ENCODE measurements at places on chromosomes 4 and X. TPM values are rescaled to one million over a fixed set of nuclear protein-coding genes. Genes with fewer than 3 reads are reported as not detected.

DNA sequence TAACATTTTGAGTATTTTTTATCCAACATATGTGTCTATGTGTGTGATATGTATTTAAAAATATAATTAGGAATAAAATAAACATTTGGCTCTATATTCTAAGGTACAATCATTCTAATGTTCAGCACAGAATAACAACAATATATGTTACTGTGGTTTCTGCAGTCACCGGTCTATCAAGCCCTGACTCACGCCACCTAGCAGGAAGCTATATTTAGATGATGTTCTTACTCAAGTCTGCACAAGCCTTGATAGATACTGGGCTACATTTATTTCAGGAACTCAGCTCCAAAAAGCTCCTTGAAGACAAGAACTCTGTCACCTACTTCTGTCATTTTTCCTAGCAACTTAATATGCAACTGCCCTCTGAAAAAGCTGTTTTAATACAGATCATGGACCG, 152.0 kb upstream of the FTHL17 start:
- no peak for DNase-seq

Gene COL25A1
- total RNA-seq: not detected

Gene TSR2
- total RNA-seq: 24.4 TPM

GRCh38 chr4:61400439-61401038, 200.4 kb downstream of the ADGRL3 start:
- DNase-seq: no peak

GRCh38 chr4:189090174-189090814, 850.4 kb upstream of the FRG1 start:
- DNase-seq: no peak

DNA sequence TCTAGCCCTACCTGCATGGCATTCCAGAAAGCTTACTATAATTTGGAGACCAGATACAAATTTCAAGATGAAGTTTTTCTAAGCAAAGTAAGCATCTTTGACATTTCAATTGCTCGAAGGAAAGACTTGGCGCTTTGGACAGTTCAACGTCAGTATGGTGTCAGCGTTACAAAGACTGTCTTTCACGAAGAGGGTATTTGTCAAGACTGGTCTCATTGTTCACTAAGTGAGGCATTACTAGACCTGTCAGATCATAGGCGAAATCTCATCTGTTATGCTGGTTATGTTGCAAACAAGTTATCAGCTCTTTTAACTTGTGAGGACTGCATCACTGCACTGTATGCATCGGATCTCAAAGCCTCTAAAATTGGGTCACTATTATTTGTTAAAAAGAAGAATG, 17.6 kb downstream of the THAP9 start:
- DNase-seq: no peak

DNA sequence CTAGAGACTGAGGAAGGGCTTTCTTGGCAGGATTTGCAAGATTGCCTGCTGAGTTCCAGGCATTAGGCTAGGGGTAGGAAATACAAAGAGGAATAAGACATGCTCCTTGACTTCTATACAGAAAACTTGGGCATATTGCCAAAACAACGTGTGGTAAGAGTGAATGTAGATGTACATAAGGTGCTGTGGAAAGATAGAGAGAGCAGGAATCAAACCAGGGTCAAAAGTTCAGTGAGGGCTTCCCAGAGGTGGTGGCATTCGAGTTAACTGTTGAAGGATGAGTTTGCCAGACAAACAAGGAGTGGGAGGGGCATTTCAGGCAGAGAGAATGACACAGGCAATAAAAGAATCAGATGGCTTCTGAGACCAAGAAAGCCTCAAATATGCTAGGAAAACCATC, 187.9 kb downstream of the KDR start:
- no peak for DNase-seq

GRCh38 chr4:10832806-10833628, 148.4 kb upstream of the CLNK start:
- DNase-seq: no peak

- no peak for DNase-seq
Observed at GRCh38 chr4:138522366-138522765, 280.2 kb upstream of the SLC7A11 start.

Gene SRPX
- total RNA-seq: not detected

GRCh38 chr4:113677325-113677724, 84.2 kb downstream of the CAMK2D start:
- no peak for DNase-seq

DNA sequence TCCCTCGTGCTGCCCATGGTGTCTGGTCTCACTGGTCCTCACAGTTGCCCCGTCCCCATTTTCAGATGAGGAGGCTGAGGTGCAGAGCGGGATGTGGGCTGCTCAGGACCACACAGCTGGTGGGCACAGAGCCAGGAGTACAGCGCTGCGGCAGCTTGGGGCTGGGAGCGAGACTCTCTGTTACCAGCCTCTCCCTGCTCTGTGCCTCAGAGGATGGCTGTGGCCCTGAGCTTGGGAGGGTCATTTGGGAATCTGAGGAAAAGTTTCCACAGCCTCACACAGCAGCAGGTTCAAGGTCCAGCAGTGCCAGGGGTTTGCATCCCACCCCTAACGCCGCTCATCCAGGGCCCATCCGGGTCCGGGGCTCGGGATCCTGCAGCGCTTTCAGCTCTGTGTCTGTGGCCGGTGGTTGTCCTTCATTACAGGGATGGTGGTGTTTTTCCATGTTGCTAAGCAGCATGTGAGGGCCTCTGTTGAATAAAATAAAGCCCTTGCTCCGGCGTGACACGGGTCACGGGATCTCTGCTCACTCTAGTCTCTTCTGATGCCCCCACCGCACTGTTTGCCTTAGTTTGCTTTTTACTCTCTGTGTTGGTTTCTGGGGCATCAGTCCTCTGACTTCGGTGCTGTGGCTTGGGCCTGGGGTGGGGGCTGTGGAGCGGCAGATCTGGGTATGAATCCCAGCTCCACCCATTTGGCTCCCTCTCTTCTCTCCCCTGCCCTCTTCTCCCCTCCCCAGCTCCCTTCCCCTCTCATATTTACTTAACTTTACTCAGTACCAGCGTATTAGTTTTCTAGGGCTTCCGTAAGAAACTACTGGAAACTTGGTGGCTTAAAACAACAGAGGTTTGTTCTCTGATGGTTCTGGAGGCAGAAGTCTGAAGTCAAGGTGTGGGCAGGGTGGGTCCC, 6.5 kb downstream of the WFS1 start:
- DNase-seq: no peak

DNA sequence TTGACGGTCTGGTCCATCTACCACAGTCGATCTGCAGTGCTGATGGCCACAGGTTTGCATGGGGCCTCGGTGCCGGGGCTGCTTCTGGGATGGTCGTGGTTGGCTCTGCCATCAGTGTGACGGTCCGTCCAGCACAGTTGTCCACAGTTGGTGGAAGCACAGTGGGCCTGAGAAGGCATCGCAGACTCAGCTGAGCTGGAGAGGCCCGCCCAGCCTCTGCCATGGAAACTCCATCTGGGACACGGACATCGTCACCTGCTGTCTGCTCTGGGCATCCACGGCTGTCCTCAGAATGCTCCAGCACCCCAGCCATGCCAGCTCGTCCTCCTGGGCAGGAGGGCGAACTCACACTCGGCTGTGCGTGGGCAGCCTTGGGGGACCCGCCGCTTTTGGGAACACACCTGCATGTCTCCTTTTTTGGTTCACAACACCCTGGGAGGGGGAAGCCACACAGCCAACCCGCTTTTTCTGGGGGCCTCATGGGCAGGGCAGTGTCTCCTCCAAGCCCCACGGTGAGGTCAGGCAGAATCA, 33.0 kb downstream of the ABLIM2 start:
- no peak for DNase-seq

DNA sequence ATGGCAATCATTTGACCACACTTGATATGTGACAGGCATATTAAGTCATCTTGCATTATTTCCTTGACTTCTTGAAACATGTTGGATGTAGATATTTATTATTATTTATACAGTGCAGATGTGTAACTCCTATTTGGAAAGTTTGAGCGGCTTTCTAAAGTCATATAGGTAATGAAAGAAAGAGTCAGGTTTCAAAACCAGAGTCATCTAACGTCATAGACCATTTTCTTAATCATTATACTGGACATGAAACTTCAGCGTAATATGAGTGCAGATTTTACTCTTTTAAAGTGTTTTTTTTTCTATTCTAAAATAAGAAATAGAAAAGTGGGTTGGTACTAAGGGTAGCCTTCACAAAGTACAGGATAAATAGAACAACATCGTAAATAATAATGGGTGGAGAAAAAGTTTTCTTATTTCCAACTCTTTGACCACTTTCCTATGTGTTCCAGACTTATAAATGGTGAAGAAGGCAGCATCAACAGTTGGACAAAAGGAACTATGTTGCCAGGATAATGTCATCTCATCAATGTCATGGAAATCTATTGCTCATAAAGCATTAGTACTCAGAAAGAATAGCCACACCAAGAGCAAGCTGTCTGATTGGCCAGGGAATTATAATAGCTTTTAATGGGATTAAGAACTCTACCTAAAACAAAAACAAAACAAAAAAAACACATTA, 108.0 kb upstream of the PCDH18 start:
- no peak for DNase-seq

DNA sequence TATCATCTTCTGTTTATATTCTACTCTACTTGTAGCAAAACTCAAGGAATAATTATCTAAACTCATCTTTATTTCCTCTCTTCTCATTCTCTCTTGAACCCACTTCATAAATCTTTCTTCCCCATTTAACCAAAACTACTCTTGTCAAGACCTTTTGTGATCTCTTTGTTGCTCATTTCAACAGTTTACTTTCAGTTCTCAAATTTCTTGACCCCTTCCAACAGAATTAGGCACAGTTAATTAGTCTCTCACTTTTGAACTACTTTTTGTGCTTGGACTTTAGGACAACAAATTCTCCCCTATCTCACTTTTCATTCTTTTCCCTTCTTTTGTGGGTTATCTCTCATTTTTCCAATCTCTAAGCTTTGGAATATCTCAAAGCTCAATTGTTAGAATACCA, 27.4 kb upstream of the CAMK2D start:
- DNase-seq: no peak

DNA sequence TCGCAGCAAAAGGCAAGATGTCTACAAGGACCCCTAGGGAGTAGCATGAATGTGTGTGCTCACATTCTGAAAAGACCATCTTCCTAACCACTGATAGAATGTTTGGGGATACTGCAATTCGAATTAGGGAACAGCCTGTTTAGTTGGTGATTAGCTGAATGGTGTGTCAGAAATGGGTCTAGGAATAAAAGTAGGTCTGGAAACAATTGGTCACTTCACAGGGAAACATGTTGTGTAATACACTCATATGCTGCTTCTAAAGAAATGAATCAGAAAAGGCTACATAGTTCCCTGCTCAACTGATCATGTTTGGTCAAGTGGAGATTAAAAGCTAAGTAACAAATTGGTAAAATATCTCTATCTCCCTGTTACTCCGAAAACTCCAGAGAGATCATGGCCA, 2362.4 kb upstream of the TENM3 start:
- no peak for DNase-seq

GRCh38 chr4:3765271-3766035, 732 bp upstream of the ADRA2C start:
- DNase-seq: no peak

Gene PCDH18
- total RNA-seq: not detected

Gene SPANXN4
- not detected for total RNA-seq

GRCh38 chrX:34764852-34765361, 107.8 kb upstream of the TMEM47 start:
- no peak for DNase-seq

DNA sequence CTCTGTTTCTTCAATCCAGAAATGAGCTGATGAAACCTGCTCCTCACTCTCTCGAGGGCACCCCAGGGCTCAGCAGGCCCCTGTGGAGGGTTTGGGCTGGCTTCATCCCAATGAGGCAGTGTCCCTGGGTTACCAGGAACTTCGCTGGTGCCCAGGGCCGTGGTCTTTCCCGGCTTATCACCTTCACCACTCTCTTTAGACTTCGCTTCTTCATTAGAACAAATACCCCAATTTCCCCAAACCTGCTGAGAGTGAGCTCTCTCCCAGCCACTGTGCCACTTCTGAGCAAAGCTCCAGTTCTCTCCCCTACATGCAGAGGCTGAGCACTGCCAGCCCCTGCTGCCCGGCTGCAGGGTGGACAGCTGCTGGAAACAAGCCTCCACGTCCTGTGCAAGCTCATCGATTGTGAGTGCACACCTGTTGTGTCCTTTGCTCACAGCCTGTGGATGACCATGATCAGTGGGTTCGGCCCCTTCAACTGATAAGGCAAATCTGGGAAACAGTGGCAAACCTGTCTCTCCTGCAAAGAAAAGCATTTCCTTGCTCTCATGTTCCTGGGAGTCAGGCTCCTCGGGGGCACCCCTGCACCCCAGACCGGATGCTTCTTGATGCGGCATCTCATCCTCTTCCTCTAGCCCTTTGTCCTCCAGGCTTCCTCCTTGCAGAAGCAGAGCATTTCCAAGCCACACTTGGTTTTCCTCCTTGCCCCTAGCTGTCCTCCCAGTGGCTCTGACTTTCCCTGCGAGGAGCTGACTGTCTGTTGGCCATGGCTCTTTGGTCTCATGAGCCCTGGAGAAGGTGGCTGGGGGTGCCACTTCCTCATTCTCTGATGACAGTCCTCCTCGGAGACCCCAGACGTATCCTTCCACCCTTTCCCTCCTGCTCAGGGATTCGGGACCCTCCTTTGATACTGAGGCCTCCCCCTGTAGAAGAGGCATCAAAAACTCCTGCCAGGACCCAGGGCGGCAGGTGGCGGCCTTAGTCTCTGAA, 28.7 kb downstream of the C4orf50 start:
- no peak for DNase-seq

DNA sequence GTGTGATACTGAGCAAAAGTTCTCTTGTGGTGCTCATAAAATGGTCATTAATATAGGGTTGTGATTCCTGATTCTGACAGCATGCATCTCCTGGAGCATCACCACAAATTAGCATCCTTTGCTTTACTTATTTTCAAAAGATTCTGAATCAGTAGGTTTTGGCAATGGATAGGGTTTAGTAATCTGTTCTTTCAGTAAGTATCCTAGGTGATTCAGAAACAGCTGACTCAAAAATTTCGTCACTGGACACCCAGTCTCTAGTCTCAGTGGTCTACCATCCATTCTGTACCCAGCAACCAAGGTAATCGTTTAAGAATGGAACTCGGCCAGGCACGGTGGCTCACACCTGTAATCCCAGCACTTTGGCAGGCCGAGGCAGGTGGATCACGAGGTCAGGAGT, 4.1 kb downstream of the CBLL2 start:
- no peak for DNase-seq

All from activated naive CD4-positive, alpha-beta T cell treated with anti-CD3 and anti-CD28 coated beads for 36 hours (primary cell).